Caudate nucleus (tissue), 63 donors: ENCODE measurements at places on chromosomes 3 and 15.
A peak's percentile ranks its signal among the peaks of the same experiment; 100 is the strongest.

DNA sequence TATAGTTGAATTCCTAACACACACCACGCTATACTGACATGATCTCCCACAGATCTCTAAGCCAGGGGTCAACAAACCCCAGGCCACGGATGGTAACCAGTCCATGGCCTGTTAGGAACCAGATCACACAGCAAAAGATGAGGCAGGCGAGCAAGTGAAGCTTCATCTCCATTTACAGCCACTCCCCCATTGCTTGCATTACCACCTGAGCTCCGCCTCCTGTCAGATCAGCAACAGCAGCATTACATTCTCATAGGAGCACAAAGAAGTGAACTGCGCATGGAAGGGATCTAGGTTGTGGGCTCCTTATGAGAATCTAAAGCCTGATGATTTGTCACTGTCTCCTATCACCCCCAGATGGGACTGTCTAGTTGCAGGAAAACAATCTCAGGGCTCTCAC, 2.7 kb downstream of the PDCD7 start:
- DNase-seq: no peak

GRCh38 chr15:27671819-27672437, 427.2 kb downstream of the OCA2 start:
- no peak for DNase-seq

DNA sequence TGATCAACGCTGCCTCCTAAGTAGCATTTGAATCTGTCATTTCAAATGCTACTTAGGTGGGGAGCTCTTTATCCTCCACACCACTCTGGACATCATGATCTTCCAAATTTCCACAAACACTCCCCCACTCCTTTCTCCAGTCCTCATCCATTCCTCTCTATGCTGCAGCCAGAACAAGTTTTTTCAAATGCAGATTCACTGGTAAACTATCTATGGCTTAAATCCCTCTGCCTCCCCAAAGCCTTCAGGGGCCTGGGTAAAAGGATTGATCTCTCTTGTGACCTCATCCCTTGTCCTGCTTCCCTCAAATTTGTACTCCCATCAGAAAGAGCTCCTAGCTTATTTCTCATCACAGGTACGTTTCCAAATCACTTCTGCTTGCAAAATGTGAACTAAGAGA, 1.3 kb upstream of the AEN start:
- no peak for DNase-seq

GRCh38 chr15:70035051-70035718, 62.5 kb downstream of the TLE3 start:
- DNase-seq: no peak

- DNase-seq: no peak
These were observed 128.4 kb downstream of the IGF1R start for GRCh38 chr15:98776607-98777281.

- DNase-seq: no peak
These were observed 32.6 kb downstream of the PRKCD start for GRCh38 chr3:53193466-53194209.

- DNase-seq: no peak
These were observed 116.9 kb upstream of the NSMCE3 start for GRCh38 chr15:29386523-29386922.

- DNase-seq: no peak
These were observed 48.3 kb downstream of the SERP1 start for GRCh38 chr3:150497956-150498355.

- DNase-seq: no peak
These were observed 28.2 kb upstream of the SOX2 start for GRCh38 chr3:181683563-181683962.

- no peak for DNase-seq
These were observed 25.3 kb downstream of the LPP start for GRCh38 chr3:188179006-188179966.

GRCh38 chr3:152843955-152844354, 9.0 kb downstream of the P2RY1 start:
- no peak for DNase-seq

DNA sequence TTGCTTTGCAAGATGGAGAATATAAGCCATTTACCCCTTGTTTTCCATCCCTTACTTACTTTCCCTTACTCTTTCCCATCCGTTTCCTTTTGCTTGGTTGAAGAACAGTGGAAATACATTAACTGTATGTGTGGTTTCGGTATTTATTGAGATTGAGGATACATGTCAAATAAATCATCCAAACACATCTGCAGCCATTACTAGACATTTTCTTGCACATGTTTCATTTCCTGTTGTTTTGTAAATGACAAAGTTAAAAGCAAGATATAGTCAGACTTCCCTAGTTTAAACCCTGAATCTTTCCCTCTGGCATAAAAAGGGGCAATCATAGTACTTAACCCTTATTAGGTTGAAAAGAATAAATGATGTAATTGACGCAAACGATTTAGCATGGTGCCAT, 82.1 kb upstream of the BCHE start:
- DNase-seq: no peak

- no peak for DNase-seq
These were observed 75.0 kb downstream of the MEGF11 start for GRCh38 chr15:66178531-66178910.

DNA sequence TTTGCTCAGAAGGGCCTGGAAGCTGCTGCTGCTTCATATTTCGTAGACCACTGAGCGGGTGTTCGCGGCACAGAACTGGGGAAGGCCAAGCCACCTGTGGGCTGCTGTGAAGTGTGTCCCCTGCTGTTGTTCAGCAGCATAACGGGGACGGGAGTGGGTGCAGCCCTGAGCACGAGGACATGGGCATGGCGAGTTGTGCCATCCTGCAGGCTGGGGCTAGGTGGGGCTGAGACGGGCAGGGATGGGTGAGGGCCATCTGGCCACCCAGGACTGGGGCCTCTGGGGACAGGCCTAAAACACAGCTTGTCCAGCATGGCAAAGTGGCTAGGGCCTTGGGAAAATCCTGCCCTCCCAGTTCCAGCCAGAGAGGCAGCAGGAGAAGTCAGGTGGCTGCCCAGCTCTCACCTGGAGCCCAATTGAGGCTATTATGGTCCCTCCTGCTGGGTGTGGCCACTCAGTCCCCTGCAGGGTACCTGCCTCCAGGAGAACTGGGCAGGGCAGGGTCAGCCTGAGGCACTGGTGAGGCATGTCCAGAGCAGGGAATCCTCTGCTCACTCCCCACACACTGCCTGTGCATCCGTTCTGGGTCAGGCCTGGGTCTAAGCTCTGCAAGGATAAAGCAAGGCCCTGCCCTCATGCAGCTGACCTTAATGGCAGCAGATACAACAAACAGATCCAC, 29.5 kb downstream of the CFAP100 start:
- DNase-seq: no peak

DNA sequence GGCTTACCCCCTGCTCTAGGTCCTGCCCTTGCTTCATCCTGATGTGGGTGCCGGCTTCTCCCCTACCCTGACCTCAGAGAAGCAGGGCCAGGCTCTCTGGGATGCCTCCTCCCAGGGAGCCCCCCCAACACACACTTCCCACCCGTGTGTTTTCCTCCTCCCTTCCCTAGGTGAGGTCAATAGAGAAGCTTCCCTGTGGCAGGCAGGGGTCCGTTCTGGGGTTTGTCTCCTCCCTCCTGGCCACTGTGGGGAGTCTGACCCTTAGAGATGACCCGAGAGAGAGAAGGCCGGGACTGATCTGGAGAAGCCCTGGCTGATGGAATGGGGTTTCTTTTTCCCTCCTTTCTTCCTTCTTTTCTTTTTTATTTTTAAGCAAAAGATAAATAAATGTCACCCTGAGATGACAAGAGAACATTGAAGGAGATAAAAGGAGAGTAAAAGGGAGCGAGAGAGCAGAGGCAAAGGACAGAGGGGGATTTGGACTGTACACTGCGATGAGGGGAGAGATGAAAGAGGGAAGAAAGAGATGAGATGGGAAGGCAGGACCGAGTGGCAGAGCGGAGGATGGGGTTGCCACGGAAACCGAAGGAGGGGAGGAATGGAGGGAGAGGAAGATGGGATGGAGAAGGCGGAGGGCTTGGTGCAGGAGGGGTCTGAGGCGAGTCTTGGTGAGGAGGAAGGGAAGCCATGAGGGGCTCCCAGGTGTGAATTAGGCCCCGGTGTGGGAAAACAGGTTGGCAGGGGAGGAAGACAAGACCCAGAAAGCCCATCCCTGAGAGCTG, 48.4 kb downstream of the IDH2 start:
- DNase-seq: no peak

DNA sequence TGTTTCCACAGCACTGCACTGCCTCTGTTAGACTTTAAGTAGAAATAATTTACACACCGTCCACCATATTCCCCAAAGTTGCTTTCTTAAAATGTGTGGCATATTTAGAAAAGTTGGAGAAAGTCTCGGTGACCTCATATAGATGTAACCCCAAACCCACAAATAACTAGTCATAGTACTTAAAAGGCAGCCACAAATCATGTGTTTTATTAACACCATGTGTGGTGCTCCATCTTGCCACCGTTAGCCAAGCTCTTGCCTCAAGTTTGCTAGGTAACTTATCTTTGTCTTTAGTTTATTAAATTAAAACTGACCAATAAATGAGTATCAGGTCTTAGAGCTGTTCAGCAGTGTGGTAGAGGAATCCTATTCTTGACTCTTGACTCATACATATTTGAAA, 257.9 kb downstream of the UBE2E2 start:
- no peak for DNase-seq

- DNase-seq: peak; percentile 14
These were observed 994 bp downstream of the MESP1 start for GRCh38 chr15:89749951-89750559.

GRCh38 chr3:128524374-128525299, 31.6 kb upstream of the GATA2 start:
- DNase-seq: no peak

GRCh38 chr15:101123222-101123910, 128.5 kb downstream of the CHSY1 start:
- no peak for DNase-seq

- DNase-seq: no peak
These were observed 7.9 kb downstream of the P4HTM start for GRCh38 chr3:48997714-48998637.

DNA sequence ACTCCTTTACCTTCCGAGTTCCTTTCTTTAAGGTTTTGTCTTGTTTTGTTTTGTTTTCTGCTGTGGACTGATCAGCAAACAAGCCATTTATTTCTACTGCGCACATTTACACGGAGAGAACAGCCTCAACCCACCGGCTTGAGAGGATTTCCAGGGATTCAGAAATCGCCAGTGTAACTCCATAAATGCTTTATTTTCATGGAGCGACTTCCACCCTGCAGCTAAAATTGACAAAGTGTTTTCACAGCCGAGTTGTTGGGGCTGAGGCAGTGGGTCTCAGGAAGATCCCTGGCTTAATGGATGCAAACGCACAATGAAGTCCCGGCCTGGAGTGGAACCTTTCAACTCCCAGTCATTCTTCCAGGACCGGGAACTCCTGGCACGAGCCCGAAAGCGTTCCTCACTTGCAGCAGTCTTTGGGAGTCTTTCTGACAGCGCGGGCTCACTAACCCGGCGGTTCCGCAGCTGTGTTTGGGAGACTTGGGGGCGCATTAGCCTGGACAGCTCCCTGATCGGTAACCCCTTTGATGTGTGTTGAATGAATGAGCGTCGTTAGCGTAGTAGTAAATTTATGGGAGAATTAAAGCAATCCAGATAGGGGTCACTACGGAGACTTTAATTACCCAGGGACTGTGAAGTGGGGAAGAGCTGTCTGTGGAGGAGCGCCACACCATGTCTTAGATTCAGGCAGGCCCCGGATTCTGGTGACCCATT, 785 bp upstream of the MYRIP start:
- no peak for DNase-seq

GRCh38 chr15:96345560-96346399, 15.3 kb downstream of the NR2F2 start:
- DNase-seq: peak; percentile 19

- DNase-seq: no peak
These were observed 56.2 kb downstream of the GREM1 start for GRCh38 chr15:32774022-32774421.

DNA sequence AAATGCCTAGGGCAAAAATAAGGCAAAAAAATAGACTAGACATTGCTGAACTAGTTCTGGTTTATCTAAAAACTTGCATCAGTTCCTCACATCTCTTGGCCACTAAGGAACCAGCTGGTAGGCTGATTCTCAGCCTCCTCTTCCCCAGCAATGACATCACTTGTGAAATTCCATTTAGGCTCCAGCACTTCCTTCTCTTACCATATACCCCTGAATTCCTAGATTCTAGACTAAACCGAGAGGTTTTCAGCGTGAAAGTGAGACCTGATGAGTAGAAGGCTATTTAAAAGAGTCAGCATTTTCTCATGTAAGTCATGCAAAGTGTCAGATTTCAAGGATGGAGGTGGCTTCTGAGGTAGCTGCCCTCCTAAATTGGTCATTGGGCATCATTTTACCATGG, 247.1 kb upstream of the CDIN1 start:
- DNase-seq: no peak

DNA sequence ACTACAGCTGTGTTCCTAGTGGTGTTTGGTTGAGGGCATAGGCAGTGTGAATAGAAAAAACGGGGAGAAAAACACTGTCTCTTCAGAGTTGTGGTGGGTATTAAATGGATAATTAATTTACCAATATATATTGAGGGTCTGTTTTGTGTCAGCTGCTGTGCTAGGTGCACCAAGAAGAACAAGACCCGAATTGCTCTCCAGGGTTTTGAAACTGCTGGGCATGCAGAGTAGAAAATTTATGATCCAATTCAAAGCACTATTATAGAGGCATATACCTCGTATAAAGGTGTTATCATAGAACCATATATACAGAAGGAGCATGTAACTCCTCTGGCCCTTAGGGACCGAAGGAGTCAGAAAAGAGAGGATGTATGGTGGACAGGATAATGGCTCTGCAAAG, 1.6 kb upstream of the NMD3 start:
- no peak for DNase-seq

- DNase-seq: no peak
These were observed 290.8 kb upstream of the ZPLD1 start for GRCh38 chr3:102144063-102144462.

DNA sequence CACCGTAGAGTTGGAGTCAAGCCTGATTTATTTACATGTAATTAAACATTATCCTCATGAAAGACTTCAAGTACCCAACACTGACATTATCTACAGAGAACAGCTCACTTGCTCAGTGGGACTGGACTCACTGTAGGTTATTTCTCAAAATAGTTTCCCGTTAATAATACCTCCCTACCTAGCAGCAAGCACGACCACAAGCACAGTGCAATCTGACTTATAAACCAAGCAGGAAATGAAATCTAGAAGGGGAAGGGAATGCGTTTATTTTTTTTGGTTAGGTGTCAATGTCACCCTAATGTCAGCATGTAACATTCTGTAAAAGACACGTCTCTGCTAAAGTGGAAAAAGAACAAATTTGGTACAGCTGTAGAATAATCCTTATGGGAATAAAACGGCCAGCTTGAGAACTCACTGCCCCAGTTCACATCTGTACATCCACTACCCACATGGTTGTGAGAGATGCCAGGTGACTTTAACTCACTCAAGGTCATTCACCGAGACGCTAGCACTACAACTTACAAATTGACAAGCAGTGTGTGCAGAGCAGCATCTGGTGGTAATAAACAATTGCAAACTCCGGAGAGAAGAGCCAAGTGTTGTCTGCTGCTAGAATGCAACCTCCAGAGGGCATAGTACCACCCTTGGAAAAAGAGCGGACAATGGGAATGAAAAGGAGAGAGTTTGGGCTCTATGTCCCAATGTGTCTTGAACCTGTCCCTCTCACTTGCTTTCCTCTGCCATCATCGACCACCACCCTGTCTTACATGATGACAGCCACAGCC, 242.5 kb downstream of the CADPS start:
- no peak for DNase-seq

- DNase-seq: no peak
These were observed 250.6 kb downstream of the MBNL1 start for GRCh38 chr3:152519376-152519775.
